ENCODE measurements at places on chromosomes 16 and 17. TPM values are rescaled to one million over a fixed set of nuclear protein-coding genes. Genes with fewer than 3 reads are reported as not detected.
A peak's percentile ranks its signal among the peaks of the same experiment; 100 is the strongest.

DNA sequence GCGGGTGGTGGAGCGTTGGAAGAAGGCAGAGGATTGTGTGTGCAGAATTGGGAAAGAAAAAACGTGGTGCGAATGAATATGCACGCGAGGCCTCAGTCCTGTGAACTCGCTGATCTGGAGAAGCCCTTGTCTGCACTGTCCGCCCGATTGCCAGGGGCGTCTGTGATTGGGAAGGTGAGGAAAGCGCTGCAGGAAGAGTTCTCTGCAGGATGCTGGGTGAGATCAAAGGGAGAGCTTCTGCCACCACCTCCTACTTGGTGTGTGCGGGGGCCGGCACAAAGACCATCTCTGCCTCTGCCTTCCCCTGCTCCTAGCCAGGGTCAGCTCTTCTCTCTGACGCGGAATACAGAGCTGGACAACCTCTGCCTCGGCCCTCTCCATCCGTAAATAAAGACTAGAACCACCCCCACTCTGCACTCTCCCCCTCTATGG, 841 bp upstream of the RAB5C start:
- peak overlapping the region; percentile 80 for H3K27ac ChIP-seq
- DNase-seq: no peak
- H3K4me1 ChIP-seq: peaks cover 18% of the 10 kb centered on the region

GRCh38 chr17:78832541-78832810, 8.1 kb downstream of the USP36 start:
- H3K27ac ChIP-seq: no peak overlapping the region
- no peaks in the 10 kb centered on the region for H3K27me3 ChIP-seq
- H3K4me3 ChIP-seq: no peak overlapping the region
- DNase-seq: no peak
- H3K36me3 ChIP-seq: peaks cover 99% of the 10 kb centered on the region
- peaks cover 4% of the 10 kb centered on the region for H3K4me1 ChIP-seq

GRCh38 chr16:23949630-23950290, 114.0 kb downstream of the PRKCB start:
- peak overlapping the region; percentile 51 for H3K27ac ChIP-seq
- H3K27me3 ChIP-seq: no peaks in the 10 kb centered on the region
- H3K4me1 ChIP-seq: no peaks in the 10 kb centered on the region
- DNase-seq: peak; percentile 71

DNA sequence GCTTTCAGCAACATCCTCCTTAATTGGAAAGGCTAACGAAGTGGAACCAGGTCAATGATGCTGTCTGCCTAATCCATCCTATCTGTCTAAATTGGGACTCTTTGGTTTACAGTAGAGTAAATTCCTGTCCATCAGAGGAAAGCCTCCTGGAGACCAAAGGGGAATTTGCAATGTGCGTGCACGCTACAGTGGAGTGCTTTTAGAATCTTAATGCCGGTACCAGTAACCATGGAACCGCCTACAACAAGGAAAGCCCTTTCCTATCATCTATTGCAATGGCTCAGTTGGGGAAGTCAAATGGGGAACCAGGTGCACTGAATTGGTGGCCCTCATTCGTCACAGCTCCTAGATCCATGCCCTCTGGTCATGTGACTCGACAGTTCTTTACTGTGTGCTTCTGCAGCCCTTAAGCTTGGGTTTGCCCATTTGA, 110.1 kb downstream of the XYLT1 start:
- H3K27ac ChIP-seq: peak overlapping the region; percentile 21
- H3K27me3 ChIP-seq: no peaks in the 10 kb centered on the region
- DNase-seq: no peak
- no peak overlapping the region for H3K4me3 ChIP-seq
- peaks cover 57% of the 10 kb centered on the region for H3K4me1 ChIP-seq
- H3K36me3 ChIP-seq: no peaks in the 10 kb centered on the region

PRRT2 gene
- 2.7 TPM for total RNA-seq

Data from upper lobe of right lung (tissue), 1 donor.